ENCODE measurements at places on chromosomes 1 and 21.
A peak's percentile ranks its signal among the peaks of the same experiment; 100 is the strongest.

DNA sequence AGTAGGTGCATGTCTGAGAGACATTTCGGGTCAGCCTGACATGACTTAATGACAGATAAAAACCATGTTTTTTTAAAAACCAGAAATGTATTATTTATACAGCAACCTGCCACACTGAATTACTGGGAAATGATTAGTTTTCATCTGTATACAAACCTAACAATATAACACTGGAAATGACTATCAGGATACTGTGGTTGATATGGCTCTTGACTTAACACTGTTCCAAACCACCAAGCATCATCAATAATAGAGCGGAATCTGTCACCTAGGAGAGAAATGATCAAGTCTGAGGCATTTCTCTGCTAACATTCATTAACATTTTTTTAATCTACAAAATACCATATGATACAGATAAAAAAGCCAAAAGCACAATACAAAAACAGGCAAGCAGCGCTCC lies 41.7 kb upstream of the PSMG1 start:
- no peak for DNase-seq

DNA sequence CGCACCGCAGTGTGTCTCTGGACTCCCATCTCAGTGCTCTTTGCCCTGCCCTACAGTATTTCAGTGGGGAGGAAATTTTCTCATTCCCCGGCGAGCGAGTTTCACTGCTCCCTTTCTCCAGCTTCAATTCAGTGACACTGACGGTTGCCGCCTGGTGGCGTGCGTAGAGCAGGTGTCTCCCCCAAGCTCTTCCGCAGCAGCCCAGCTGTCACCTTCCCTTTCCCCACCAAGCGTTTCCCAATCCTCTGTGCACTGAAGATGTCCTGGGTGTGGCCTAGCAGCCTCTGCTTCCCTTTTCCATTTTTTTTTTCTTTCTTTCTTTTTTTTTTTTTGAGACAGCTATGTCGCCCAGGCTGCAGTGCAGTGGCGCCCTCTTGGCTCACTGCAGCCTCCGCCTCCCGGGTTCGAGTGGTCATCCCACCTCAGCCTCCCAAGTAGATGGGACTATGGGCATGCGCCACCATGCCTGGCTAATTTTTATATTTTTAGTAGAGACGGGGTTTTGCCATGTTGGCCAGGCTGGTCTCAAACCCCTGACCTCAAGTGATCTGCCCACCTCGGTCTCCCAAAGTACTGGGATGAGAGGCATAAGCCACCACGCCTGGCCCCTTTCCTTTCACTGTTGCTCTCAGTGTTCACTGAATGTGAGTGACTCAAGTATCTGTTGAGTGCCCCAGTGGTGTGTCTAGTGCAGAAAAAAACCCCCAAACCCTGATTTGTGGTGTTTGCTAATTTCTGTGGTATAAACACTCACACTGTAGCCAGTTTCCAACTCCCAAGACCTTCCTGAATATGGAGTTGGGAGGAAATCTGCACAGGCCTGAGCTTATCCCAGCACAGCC lies 30.1 kb downstream of the TNFRSF1B start:
- DNase-seq: no peak

DNA sequence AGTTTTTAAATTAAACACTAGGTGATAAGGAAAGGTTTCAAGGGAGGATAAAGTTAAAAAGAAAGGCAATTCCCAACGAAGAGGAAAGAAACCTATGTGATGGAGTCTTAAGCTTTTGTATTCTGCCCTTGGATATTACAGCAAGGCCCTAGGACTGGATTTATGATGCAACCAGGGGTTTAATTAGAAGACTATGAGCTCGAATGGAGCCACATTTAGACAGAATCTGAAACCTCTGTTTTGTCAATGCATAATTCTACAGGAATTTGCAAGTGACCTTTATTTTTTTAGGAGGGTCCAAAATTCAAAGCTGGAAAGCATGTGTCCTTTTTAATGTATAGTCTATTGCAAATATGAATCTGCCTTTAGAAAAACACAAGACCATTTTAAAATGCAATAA lies 37.9 kb downstream of the TGFB2 start:
- no peak for DNase-seq

GRCh38 chr1:169670836-169671235 lies 40.6 kb downstream of the SELL start:
- no peak for DNase-seq

DNA sequence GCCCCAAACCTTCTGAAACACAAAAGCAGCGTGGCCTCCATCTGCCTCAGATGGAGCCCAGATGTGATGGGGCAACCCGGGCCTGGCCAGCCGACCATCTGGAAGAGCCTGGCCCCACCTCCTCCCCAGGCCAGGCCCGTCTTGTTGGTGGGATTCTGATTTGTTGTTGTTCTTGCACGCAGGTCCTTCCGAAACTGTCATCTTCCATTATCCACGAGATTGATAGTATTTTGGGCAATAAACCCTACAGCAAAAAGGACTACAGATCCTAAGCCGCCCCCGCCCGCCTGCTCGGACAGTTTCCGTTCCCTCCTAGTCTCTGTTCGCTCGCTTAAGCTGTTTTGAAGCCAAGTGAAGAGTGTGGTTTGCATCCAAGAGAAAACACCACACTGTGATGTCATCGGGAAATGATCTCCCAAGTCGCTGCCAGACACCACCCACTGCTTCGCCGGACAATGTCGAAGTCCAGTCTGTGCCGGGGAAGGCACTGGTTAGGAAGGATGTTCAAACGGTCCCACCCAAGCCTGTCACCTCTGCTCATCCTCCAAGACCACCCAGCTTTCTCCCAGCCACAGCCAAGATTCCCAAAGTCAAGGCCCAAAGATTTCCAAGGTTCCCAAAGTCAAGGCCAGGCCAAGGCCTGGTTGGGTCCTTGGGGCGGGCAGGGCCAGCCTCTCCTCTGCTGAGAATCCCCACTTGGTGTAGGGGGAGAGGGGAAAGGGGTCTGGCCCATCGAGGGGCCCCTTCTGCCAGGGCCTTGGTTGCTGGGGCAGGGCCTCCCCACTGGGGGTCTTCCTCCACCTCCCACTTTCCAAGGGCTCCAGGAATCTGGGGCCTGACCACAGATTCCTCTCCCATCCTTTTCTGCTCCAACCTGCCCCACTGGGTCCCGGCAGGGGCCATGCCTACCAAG lies 52.9 kb downstream of the KCNAB2 start:
- DNase-seq: peak; percentile 90

DNA sequence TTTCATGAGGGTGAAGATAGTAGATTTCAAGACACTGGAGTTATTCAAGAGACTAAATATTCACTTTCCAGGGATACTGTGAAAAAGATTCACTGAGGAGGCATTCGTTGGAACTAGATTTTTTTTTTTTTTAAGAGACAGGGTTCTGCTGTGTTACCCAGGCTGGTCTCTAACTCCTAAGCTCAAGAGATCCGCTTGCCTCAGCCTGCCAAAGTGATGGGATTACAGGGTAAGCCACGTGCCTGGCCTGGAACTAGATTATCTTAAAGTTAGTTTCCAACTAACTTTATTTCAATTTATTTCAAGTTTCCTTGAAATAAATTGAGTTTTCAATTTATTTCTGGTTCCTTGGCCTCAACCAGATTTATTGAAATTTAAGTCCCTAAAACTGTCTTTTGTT lies 24.3 kb upstream of the MCL1 start:
- no peak for DNase-seq

DNA sequence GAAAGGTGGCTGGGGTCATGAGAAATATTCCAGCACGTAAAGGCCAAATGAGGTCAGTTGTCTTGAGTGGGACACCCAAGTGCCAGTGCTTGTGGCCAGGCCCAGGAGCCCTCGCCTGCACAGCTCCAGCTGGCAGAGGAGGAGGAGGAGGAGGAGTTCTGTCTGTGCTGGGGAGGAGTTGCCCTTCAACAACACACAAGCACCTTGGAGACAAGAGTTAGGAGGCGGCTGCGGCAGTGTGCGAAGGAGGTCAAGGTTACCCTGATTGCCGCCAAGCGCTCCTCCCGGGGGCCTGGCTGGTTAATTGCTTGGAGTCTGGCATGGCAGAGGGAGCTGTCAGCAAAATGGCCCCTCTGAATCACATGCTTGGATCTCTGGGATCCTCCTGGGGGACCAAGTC lies 45.1 kb downstream of the GRIK3 start:
- no peak for DNase-seq

- DNase-seq: no peak
Observed at GRCh38 chr1:94111879-94112278, 9.1 kb downstream of the ABCA4 start.

DNA sequence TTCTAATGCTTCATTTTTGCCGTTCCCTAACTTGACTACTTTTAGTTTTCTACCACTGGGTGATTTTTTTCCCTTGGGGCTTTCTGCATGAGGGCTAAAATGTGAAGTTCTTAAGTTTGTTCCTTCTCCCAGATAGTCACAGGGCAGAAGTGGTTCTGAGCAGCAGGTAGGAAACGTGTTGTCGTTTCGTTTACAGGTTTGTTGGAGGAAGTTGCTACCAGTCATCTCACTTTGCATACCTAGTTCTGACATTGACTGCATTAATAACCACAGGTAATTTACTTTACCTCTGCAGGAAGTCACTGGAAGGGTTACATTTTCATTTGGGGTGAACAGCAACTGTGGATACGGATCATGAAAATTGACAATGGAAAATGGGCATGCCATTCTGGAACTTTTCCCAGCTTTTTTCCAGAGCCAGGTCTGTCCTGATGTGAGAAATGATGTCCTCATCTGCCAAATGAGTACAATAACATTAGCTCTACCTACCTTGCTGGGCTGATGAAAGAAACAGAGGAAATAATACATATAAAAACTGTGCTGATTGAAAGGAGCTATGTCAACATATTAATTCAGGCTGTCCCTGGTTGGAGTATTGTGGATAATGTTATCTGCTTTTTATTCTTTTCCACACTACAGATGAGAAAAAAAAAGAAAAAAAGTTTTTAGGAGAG lies 94.2 kb downstream of the DISC1 start:
- DNase-seq: no peak

DNA sequence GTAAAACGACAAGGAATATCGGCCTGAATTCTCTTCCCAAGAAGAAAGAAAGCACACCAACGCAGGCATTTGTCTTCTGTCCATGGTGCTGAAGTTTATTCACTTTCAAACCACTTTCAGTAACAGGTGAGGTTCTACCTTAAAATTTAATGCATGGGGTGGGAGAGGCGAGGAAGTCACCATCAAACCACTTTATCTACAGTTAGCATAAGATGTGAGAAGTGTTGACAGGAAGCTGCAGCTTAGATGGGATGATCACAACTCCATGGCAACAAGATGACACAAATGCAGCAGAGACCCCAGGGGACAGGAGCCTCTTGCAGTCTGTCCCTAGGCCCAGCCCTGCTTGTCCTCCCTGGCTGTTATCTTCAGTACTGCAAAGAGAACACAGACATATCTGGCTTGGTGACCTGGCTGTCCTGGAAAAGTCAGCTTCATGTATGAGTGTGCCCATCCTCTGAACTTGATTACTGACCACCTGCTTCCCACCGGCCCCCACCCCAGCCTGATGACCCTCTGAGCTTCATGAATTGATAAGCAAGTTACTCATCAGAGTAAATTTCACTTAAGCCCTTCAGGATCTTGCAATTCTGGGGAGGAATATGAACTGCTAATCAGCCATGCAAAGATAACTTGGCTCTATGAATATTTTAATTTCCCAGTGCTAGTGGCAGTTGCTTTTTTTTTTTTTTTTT lies 1.8 kb downstream of the NPPA start:
- DNase-seq: peak; percentile 34

DNA sequence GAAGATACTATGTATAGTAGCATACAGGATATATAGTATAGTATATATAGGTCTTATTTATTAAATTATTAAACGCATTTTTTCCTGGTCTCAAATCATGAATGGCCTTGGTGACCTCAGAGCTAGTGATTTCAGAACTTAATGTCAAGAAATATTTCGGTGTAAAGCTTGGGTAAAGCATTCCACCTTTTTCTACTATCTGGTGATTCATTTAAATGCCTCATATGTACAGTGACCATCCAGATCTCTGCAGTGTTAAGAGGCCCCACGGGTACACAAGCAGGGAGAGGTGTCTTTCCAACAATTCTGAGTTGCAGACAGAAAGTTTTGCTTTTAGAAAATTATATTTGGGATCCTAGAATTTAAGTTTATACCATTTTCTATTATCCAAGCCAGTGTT lies 626.5 kb downstream of the PTPRC start:
- peak; percentile 18 for DNase-seq

GRCh38 chr1:93666613-93667384 lies 14.8 kb downstream of the BCAR3 start:
- DNase-seq: no peak

DNA sequence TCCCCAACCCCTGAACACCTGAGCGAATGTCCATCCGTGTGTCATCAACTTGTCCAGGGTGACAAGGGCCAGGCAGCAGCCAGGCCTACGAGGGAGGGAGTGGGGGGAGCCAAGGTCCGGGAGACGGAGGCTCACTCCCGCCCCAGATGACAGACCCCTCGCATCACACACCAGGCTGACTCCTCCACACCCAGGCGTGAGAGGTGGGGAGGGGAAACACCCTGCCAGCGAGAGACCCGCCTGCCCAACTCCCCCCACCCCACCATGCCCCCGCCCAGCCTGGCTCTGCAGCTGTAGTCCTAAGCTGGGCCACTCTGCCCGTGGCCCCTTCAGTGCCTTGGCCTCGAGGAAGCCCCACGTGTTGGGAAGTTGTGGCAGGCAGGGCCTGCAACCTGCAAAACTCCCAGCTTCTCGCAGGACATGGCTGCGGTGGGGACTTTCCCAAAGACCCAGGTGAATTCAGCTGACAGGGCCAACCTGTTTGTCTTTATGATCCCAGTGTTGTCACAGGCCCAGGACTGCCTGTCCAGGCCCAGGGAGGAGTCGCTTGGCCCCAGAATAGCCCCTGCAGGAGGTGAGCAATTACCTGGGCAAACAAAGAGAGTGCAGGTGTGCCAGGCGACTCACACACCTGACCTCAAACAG lies 62.9 kb downstream of the RIPK4 start:
- no peak for DNase-seq

Measured in GM23248 (cell line).